ENCODE measurements at places on chromosomes 12 and 14. TPM values are rescaled to one million over a fixed set of nuclear protein-coding genes. Genes with fewer than 3 reads are reported as not detected.

NKX2-1 gene
- 0.52 TPM for total RNA-seq

SLC38A4 gene
- total RNA-seq, result 0.10 TPM

DNA sequence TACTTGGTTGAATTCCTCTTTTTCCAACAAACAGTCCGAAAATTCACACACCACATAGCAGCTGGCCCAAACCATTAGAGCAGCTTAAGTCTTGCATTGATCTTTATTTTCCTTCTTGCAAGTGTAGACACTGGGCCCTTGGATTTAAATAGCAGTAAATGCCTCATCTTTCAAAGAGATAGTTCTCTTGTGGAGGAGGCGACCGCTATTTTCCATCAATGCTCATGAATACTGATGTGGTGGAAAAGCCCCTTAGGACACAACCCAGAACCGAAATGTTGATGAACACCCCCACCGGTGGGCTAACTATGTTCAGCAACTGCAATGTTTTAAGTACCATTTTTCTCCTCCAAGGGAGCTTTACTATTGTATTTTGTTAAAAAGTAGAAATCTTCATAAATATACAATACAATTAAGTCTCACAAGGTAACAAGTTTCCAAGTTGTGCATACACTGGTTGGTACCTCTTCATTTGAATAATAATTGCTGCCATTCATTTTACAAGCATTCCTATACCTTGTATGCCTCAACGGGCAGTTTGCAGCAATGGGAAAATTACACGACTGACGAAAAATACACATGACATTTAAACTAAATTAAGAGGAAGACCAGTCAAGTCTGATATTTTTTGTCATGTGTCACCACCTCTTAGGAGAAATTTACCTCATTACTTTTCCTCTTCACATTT, 18.0 kb downstream of the NIN start:
- ATAC-seq, result no peak

DNA sequence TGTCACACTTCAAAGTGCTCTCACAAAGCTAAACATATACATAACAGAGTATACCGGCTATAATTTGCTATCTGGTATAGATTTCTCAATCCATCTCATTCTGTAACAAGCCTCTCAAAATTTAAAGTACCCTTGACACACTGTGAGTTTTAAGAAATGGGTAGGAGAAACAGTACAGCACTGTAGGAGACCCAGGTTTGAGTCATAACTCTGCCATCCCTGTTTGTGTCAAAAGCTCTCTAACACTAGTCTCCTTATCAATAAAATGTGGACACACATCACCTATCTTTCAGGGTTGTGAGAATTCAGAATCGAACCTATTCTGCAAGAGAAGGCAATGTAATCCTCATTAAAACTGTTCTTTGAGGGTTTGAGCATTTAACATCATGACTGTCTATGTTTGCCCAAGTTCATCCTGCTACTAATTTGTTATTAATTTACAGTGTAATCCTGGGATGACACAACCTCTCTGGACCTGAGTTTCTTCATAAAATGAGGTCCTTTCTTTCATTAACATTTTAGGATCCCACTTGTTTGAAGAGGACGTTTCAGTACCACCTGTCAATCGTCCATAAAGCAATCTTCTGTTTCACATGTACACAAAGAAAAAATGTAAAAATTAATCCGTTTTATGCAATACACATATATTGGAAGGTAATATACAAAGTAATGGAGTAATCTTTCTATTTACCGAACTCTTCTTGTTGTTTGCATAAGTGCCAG, 12.1 kb downstream of the SPTSSA start:
- ATAC-seq, result no peak

DNA sequence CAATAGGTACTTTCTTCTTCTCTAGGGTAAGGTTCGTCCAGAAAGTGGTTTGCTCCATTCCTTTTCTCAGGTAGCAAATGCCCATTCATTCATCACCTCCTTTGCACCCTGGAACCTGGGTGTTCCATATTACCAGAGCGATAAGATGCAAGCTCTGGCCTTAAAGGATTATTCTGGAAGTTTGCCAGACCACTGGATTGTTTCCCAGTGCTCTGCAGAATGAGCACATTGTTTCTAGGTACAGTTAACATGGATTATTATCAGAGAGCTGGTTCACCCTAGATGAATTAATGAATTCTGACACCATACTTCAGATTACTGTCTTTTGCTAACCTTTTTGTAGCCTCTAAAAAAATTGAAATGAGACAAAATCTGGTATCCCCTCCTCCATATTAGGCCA, 170.9 kb upstream of the BMP4 start:
- ATAC-seq, result no peak

DNA sequence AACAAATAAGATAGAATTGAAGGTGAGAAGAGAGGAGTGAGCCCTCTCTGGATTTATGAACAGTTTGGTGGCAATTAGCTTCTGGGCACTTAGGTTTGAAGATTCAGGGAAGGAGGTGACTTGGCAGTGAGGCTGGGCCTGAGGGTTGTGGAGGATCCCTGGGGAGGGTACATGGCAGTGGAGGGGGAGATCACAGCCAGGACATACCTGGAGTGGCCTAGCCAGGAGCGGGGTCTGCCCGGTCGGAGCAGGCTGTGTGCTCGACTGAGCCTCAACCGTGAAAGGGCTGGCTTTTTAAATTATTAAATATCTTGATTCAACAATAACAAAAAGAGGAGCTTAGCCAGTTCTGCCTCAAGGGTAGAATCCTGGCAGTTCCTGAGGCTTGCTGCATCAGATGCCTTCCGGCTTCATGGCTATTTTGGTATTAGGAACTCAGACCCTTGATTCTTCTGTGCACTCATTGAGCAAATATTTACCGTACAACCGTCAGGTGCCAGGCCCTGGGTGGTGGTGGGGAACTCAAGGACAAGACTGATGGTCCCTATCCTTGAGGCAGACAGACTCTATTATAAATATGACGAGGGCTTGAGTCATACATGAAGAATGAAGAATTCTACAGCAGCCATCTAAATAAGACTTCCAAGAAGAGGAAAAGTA, 73.4 kb downstream of the SPTB start:
- peak; percentile 75 for ATAC-seq

DNA sequence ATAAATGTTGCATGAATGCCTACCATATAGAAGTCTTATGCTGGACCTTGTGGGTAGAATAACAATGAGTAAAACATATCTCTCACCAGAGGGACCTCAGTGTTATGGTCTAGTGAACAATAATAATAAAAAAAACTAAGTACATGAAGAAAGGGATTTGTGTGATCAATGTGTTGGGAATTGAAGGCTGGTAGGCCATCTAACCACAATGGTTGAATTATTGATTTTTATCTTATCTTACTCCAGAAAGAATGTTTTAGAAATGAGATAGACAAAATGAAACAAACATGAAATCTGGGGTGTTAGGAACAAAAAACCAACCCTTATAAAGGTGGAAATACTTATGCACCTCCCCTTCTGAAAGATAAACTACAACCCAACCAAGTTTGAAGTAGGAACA, 243.9 kb upstream of the LRIG3 start:
- ATAC-seq, result no peak

- ATAC-seq, result peak; percentile 19
Observed at GRCh38 chr12:123363740-123364531, 711 bp downstream of the SBNO1 start.

- no peak for ATAC-seq
Observed at GRCh38 chr12:31234053-31234840, 91.7 kb downstream of the SINHCAF start.

GRCh38 chr12:32033406-32033805, 73.2 kb upstream of the BICD1 start:
- no peak for ATAC-seq

DNA sequence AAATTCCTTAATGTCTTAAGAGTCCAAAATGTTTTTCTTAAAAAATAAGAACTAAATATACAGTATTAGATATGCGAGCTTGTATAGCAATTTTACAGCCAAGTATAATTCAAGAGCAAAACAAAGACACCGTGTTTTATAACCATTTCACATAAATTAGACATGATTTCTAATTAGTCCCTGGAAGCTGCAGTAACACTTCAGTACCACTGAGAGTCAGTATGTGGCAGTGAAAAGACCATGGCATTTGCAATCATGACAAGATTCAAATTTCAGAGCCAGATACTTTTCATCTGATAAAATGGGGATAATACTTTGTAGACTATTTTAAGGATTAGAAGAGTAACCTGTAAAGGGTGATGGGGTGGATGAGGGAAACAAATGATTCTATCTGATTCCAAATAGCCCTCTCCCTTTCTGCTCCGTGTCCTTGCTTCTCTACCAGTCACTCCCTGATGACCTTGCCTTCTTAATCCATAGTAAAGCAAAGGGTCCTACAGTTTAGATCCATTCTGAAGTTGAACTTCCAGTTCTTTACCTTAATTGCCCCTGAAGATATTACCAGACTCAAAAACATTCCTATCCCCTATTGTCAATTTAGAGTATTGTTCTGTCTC, 145.4 kb upstream of the ABCD2 start:
- ATAC-seq, result no peak

DNA sequence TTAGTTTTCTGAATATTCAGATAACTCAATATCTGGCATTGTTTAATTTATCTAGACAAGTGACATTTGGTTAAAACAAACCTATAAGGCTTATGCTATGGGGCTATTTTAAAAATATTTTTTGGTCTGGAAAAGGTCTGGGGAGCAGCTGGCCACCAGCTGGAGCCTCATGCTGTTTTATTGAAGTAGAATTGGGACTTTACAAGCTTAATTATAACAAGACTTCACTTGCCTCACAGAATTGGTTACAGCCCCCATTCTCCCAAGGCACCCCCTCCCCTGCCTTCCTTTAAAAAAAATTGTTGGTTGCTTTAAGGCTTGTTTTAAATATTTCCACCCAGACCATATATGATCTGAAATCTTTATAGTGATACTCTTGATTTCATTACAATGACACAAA, 453.9 kb downstream of the ADAMTS20 start:
- ATAC-seq, result no peak

GRCh38 chr12:93191956-93192355, 185.8 kb upstream of the NUDT4 start:
- ATAC-seq, result no peak

DNA sequence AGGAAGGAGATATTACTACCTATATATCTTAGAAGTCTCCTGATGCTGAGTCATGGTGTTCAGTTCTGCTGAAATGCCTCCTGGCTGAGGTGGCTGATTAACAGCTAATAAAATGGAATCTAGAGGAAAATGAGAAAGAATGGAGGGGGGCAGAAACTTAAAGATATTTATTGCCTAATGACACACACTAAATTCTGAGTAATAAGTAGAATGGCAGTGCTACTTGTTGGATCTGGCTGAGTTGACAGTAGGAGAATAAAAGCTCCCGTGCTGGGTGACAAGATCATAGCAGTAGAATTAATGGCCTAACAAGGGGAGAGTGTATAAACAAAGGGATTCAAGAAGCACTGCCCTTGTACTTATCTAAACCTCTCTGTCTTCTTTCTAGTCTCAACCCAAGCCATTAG, 137.5 kb downstream of the CNTN1 start:
- no peak for ATAC-seq

- no peak for ATAC-seq
Observed at GRCh38 chr14:80862983-80863382, 78.6 kb downstream of the CEP128 start.

DNA sequence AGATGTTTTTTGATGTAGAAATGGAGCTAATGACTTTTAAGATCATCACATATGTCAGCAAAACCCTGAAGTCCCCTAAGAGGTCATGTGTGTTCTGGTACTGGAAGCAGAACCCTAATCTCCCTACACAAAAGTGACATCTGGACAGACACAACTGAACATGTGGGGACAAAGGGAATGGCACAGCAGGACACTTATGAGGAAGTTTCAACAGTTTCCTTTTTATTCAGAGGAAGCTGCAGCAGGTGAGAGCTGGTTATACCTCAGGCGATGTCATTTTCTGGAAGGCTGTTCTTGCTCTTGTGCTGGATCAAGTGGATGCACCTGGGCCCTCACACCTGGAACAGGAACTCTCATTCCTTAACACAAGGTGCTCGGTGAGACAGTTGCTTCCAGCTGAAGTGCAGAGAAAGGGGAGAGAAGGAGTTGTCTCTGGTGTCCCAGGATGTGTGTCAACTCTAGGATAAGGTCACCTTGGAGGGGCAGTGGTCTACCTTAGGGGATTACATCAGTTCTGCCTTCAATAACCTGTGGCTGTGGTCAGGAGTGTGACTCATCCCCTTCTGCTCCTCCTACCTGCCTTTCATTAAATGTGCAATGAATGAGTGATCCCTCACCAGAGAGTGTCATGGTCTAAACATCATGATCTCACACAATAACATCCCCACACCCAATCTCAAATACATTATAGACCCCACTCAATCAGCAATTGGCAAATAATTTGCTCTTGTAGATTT, 463.4 kb downstream of the TMEM121 start:
- no peak for ATAC-seq

DNA sequence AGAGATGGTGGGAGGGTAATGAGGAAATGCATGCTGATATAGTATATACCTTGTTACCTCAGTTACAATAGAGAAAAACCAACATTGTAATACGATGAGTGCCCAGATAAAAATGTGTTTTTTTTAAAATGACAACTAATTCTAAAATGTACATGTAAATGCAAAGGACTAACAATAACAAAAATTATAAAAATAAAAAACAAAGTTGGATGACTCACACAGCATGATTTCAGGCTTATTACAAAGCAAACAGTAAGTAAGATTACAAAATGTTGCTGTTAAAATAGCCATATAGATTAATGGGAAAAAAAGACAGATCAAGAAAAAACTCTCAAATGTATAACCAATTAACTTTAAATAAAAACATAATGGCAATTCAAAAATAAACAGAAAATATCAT, 1099.4 kb downstream of the FSCB start:
- no peak for ATAC-seq

GRCh38 chr12:14910090-14910915, 24.6 kb upstream of the MGP start:
- no peak for ATAC-seq

GRCh38 chr12:120169946-120170345, 24.6 kb downstream of the GCN1 start:
- no peak for ATAC-seq
